A549 (cell line): ENCODE measurements at places on chromosomes 5 and 9.
A peak's percentile ranks its signal among the peaks of the same experiment; 100 is the strongest.

DNA sequence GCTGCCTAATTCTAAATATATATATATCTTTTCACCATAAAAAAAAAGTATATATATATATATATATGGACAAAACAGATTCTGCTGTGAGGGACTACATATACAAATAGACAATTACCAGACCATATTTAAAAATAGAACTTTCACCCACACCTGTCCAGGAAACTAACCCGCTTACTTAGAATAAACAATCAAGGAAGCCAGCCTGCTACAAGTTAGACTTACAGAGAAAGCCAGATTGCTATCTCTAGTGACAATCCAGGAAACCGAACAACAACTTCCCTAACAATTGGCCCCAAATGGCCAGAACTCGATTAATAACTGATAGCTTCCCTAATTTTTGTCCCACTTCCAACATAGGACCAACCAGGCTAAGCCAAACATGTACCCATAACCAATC lies 5.9 kb downstream of the GLDC start:
- DNase-seq, result no peak

DNA sequence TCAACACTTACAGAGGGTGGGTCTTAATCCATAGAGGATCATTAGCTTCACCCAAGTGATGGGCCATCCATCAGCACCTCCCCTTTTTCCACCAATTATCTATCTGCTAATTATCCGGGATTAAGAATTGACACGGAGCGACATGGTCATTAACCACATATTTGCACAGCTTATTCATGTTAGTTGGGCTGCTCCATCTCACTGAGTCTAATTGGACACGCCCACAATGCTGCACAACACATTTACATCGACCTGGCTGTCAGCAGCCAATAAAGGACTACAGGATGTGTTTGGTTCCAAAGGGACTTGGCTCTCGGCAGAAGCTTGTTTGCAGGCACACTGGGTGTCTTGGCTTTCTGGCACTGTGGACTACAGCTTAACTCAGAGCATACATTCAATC lies 21.6 kb downstream of the FOXE1 start:
- DNase-seq, result no peak

- DNase-seq, result no peak
Measured at GRCh38 chr9:131097948-131098278, 1.6 kb downstream of the AIF1L start.

GRCh38 chr5:178382754-178383164 lies 150.2 kb upstream of the PHYKPL start:
- no peak for DNase-seq

DNA sequence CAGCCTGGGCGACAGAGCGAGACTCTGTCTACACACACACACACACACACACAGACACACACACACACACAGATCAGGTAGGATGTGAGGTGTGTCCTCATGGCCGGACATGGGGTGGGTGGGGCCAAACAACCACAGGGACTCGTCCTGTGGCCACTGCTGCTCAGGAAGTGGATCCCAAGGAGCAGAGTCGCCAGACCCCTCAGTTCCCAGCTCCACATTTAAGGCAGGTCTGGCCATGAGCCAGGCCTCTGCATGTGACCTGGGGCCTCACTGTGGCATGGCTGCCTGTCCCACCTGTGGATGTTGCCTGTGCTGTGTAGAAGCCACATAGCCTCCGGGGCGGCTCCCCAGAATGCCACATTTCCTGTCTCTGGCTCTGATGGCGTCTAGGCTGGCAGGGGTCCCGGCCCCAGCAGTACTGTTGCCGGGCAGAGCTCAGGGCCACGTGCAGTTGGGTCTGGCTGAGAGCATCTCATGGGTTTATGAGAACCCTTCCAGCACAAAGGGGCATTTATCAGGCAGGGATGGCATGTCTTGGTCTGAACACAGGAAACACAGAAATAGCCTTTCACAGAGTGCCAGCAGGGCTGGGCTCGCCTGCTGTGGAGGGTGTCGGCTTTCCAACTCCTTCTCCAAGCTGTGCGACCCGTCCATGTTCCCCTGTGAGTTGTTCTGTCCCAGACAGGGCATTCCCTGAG lies 9.9 kb upstream of the NINJ1 start:
- no peak for DNase-seq

DNA sequence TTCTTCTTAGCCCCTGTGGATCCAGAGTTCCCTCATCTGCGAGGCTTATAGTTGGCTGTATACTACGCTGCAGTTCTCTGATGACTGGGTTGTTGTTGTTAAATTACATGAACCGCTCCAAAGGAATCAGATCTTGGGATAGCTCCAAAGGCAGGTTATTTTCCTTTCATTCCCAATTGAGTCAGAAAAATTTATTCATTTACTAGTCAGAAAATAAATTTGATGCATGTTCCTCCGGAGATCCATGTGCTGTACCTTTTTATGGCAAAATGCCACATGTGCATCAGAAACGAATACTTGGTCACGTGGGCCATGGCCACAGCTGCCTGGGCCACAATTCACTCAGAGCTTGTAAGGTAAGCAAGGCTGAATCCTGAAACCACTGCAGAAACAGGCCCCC lies 304.0 kb downstream of the NR2F1-AS1 start:
- no peak for DNase-seq

DNA sequence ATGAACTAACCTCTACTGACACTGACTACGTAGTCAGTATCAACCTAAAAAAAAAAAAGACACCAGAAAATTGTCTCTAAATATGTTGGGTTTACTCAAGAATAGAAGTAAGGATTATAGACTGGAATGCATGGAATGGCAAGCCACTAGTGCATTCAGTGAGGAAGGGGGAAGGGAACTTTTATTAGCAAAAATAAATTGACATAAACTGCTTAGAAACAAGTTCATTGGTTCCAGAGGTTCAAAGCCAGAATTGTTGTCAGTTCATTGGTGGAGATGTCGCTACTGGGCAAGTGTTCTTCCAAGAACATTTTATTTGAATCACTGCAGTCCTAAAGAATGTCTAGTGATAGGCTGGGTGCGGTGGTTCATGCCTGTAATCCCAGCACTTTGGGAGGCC lies 26.1 kb upstream of the AOPEP start:
- no peak for DNase-seq

DNA sequence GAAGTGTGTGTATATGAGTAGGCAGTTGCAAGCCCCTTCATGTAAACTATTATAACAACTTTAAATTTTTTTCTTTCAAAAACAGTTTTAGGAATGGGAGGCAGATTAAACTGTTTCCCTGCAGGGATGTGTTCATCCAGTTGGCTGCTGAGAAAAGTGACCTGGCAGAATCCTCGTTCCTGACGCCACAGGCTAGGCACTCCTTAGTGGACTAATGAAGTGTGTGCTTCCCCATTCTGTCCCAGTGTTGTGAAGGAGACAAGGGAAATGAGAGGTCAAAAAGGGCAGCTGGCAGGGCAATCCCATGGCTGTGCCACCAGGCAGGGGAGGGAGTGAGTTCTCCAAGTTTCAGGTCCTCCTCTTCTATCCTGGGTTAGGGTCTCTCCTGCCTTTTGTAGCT lies 59.8 kb downstream of the FOXD1 start:
- DNase-seq, result no peak

DNA sequence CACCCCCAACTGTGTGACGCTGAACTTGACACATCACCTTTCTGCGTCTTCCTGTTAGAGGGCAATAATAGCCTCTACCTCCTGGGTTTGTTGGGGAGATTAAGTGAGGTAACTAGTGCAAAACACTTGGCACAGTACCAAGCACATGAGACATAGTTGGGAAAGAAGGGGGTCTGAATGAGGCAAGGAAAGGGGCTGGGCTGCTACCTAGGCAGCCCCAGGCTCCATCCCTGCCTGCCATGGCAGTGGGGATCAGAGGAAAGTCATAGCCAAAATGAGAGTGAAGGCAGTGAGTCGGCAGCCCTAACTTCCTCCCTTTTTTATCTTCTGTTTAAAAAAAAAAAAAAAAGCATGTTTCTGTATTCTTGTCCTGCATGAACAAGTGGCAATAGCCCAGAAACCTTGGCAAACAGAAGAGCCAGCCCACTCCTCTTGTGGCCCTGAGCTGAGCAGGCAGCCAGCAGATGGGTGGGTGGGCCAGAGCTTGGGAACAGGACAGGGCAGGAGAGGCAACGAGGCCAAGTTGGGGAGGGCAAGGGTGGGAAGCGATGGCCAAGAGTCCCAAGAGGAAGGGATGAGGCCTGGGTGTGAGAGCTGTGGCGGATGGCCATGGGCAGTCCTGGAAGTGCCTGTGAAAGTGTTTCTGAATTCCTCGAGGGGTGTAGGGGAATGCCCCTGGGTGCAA lies 11.4 kb downstream of the CAMK2A start:
- no peak for DNase-seq

DNA sequence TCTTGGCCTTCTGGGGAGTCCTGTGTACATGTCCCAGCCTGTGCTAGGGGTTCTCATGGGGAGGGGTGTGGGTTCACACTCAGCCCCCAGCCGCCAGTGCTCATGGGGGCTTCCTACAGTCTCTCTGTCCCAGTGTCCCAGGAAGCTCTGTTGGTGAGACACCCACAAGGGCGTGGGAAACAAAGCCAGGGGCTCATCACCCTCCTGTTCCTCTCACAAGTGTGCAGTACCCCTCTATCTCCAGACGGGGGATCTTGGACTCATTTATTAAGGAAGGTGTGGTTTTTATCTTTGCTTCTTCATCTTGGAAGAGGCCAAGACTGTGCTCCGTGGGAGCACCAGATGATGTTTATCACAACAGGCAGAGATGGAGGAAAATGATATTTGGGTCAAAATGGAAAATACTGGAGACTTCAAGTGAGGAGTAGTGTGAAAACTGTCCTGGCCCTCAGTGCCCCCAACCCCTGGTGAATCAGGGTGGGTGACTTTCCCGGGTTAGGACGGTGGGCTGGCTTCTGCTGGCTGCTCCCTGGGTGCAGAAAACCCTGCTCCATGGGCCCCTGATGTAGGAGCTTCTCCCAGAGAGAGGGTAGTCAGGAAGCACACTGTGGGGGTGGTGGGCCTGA lies 15.2 kb downstream of the TMEM171 start:
- DNase-seq, result peak; percentile 41

DNA sequence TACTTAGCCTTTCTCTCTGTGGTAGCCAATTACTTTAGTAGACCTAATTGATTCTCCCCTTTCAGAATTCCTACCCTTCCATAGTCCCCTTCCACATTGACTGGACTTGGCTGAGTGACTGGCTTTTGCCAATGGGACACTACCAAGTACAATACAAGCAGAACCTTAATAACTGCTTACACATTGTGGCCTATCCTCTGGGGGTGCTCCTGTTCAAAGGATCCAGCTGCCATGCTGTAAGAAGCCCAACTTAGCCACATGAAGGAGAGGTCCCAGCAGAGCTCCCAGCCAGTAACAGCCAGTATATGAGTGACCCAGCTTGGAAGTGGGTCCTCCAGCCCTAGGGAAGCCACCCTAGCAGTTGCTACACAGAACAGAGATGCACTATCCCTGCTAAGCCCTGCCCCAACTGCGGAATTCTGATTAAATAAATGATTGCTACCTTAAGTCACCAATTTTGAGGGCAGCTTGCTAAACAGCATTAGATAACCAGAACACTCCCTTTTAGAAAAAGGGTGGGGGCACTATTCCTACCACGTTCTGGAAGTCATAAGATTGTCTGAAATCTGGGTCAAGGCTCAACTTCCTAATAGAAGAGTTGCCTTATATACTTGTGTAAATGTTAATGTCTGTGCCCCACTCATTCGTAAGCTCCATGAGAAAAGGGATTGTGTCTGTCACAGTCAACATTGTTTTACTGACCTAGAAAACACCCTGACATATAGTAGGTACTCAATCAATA lies 11.1 kb upstream of the APTX start:
- DNase-seq, result no peak

- no peak for DNase-seq
Measured at GRCh38 chr5:14054111-14054854, 88.9 kb upstream of the TRIO start.

- DNase-seq, result no peak
Measured at GRCh38 chr5:83567741-83568140, 96.2 kb downstream of the VCAN start.

- DNase-seq, result no peak
Measured at GRCh38 chr5:27312291-27312893, 274.0 kb upstream of the CDH9 start.

GRCh38 chr5:69030358-69031062 lies 63.3 kb upstream of the SLC30A5 start:
- DNase-seq, result no peak

GRCh38 chr9:16898464-16898863 lies 28.0 kb upstream of the BNC2 start:
- no peak for DNase-seq

DNA sequence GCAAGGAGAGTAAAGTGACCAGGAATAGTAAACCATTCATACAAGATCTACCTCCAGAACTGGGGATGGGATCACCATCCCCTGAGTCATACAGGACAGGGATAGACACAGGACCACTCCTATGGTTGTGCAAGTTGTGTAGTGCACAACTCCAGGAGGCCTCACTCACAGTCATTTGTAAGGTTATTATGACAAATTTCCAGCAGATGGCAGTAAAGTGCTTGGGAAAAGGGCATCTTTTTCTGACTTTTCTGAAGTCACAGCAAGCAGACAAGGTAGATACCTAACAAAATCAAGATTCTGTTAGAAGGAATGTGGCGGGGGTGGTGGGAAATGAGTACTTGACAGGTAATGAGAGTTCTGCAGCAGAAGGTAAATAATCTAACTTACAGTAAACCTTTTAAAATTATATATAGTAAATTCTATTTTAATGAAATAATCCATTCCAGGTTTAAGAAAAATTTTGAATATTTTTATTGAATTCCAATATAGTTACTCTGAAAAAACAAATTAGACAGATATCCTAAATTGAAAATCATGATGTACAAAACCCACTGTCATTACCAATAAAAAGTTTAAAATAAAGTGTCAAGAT lies 16.7 kb upstream of the KIF27 start:
- peak; percentile 70 for DNase-seq

DNA sequence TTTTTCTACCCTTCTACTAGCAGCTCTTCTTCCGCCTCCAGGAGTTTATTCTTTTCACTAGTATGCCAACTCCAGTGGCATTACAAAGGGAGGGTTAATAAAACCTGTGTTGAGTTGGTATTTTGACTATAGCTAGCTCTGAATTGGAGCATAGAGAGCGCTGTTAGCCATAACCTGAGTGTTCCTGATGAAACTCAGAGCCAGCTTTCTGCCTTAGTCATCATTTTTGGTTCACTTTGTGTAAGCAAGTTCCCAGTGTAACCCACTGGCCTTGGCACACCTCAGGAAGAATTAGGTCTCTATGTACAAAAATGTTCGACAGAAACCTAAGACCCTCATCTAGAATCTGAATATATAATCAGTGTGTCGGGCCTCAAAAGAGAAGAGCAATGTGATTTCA lies 238.9 kb downstream of the NR3C1 start:
- DNase-seq, result no peak

- no peak for DNase-seq
Measured at GRCh38 chr5:16975950-16976624, 40.0 kb upstream of the MYO10 start.

DNA sequence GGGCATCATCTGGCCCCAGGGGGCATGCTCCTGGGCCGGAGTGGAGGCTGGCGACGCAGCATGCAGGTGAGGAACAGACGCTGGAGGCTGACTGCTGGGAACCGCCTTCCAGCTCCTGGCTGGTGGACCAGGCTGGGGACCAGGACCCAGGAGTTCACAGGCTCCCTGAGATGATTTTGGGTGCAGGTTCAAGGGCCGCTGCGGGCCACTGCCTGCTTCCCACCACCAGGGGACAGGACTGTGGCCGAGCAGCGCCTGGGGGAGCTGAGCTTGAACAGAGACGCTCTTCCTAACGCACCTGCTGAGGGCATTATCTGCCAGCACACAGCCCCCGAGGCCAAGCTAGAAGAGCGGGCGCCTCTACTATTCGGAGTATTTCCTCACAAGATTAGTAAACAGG lies 132.1 kb upstream of the RAPGEF1 start:
- no peak for DNase-seq
